Astrocyte (in vitro differentiated cells and primary cell): ENCODE measurements at places on chromosomes 2 and 18. TPM values are rescaled to one million over a fixed set of nuclear protein-coding genes. Genes with fewer than 3 reads are reported as not detected.

DNA sequence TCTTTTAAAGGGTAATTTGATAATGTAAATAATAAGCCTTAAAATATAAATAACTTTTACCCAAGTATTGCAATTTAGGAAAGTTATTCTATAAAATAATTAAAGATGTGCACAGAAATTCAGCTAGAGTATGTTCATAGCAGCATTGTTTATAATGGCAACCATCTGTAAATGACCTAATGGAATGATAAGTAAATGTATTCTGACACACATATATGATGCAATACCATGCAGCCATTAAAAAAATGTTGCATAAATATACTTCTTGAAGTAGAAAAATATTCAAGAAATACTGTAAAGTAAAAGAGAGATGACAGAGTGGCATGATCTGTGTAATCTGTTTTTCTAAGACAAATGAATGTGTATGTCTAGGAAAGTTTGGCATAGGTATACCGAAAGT is 545.7 kb downstream of the ZEB2 start:
- no peaks in the 10 kb centered on the region for H3K4me1 ChIP-seq
- H3K27ac ChIP-seq: no peak overlapping the region
- no peak for DNase-seq

DNA sequence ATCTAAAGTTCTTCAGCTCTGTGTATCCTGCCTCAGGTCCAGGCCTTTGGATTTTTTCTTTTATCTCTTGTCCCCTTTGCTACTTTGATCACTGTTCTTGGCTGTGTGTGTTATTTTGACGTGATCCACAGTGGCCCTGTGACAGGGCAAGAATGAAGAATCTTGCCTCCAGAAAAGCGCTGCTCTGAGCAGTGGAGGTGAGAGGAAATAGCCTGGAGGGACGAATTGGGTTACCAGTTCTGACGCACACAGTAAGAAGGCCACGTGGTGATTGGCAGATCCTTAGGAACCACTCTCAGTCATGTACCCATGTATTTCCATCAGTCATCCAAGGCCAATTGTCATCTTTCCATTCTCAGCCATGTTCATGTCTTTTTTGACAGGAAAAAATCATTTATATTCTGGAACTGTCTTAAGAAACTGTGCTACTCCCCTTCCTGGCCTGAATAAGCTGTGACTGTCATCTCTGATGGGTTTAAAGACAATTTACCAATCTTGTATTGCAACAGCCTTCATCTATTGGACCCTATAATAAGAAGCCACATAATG is 47.6 kb downstream of the MAPK4 start:
- H3K4me1 ChIP-seq: peaks cover under 1% of the 10 kb centered on the region
- no peaks in the 10 kb centered on the region for H3K36me3 ChIP-seq
- H3K4me3 ChIP-seq: no peak overlapping the region

The NT5DC4 gene
- not detected in 2 replicates for total RNA-seq

GRCh38 chr2:239621611-239622010 is 220.8 kb upstream of the HDAC4 start:
- no peak overlapping the region for H3K27ac ChIP-seq
- peaks cover under 1% of the 10 kb centered on the region for H3K4me1 ChIP-seq
- no peak overlapping the region for H3K4me3 ChIP-seq
- DNase-seq: no peak
- H3K27me3 ChIP-seq: no peaks in the 10 kb centered on the region
- H3K36me3 ChIP-seq: no peaks in the 10 kb centered on the region

The CDK5R2 gene
- 0.75 and 1.1 TPM in 2 replicates for total RNA-seq

The FBXO48 gene
- total RNA-seq: 0.54 and 0.55 TPM in 2 replicates

The ALMS1 gene
- 14.6 and 15.0 TPM in 2 replicates for total RNA-seq

The DNAJC5G gene
- total RNA-seq: not detected in 2 replicates

GRCh38 chr2:220185766-220186305 is 558.4 kb downstream of the SLC4A3 start:
- no peak overlapping the region for H3K4me3 ChIP-seq
- DNase-seq: no peak
- H3K36me3 ChIP-seq: no peaks in the 10 kb centered on the region
- H3K27me3 ChIP-seq: no peaks in the 10 kb centered on the region

The ZNF519 gene
- total RNA-seq: 5.0 and 7.7 TPM in 2 replicates

DNA sequence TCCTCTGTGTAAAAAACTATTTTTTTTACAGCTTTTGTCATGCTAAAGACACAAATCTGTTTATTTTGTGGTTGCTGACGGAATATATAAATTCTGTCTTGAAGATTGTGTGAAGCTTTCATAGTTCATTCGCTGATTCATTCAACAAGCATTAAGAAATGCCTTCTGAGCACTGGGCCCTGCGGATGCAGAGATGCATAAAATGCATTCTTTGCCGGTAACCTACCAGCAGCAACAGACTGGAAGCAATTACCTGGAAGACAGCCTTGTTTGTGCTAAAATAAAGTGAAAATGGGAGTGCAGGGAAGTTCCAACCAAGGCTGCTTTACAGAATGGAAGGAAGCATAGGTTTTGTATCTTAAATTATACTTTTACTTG is 119.7 kb downstream of the PMAIP1 start:
- H3K27me3 ChIP-seq: no peaks in the 10 kb centered on the region
- H3K4me3 ChIP-seq: no peak overlapping the region
- H3K36me3 ChIP-seq: no peaks in the 10 kb centered on the region
- peak; percentile 95 for DNase-seq
- no peak overlapping the region for H3K27ac ChIP-seq

GRCh38 chr2:4653991-4654390 is 950.6 kb downstream of the DCDC2C start:
- H3K36me3 ChIP-seq: no peaks in the 10 kb centered on the region
- no peak overlapping the region for H3K4me3 ChIP-seq
- H3K27ac ChIP-seq: no peak overlapping the region
- H3K4me1 ChIP-seq: no peaks in the 10 kb centered on the region

DNA sequence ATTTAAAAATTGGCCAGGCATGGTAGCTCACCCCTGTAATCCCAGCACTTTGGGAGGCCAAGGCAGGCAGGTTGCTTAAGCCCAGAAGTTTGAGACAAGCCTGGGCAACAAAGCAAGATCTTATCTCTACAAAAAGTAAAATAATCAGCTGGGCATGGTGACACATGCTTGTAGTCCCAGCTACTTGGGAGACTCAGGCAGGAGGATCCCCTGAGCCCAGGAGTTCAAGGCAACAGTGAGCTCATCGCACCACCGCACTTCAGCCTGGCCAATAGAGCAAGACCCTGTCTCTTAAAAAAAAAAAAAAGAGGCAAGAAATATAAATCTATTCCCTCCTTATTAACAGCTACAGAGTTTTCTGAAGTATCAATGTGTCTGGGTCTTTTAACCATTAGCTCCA is 51.9 kb downstream of the ESCO1 start:
- no peak overlapping the region for H3K4me3 ChIP-seq
- no peaks in the 10 kb centered on the region for H3K27me3 ChIP-seq
- DNase-seq: no peak
- peaks cover 6% of the 10 kb centered on the region for H3K36me3 ChIP-seq
- no peaks in the 10 kb centered on the region for H3K4me1 ChIP-seq
- H3K27ac ChIP-seq: no peak overlapping the region
